ENCODE measurements at places on chromosomes 2 and 18.

DNA sequence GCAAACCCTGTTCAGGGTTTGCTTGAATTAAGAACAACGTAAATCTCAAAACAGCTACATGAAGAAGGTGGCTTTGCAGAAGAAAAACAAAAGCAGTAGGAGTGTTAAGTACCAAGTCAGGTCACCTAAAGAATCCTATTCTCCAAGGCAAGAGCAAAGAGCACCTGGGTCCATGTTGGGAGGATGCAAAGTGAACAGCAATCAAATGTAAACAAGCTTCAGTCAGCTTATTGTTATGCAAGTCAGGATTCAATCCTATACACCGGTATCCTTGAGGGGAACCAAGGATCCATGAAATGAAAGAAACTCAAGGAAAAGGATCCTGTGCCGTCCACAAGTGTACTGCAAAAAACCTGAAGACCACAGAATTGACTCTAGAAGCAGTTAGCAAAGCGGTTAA lies 261.0 kb upstream of the DDX18 start:
- DNase-seq: no peak

DNA sequence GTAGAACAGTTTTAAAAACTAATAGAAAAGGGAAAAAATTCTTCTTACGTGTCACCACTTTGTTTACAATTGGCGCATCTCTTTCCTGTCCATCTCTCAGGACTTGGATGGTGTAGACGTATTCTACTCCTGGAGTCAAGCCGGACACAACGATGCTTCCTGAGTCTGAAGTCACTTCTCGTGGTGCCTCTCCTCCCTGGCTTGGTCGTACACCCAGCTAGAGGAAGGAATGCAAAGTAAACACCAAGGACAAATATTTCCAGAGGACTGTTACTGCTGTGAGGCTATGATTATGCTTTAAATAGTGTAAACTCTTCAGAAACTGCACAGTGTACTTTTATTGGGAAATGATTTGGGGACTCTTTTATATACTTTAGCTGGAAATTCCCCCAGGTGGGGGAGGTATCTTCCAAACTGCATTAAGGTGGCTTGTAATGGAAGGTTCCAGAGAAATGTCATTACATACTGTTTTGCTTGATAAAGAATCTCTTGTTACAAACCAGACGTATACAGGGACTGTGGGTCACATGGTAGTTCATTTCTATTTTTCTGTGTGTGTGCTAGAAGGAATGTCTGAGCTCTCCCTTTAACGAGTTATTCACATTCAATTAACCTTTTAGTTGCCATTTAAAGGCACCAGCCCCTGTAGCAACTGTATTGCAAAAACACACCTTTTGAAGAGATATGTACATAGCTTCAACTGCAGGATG lies 38.1 kb downstream of the FN1 start:
- no peak for DNase-seq

DNA sequence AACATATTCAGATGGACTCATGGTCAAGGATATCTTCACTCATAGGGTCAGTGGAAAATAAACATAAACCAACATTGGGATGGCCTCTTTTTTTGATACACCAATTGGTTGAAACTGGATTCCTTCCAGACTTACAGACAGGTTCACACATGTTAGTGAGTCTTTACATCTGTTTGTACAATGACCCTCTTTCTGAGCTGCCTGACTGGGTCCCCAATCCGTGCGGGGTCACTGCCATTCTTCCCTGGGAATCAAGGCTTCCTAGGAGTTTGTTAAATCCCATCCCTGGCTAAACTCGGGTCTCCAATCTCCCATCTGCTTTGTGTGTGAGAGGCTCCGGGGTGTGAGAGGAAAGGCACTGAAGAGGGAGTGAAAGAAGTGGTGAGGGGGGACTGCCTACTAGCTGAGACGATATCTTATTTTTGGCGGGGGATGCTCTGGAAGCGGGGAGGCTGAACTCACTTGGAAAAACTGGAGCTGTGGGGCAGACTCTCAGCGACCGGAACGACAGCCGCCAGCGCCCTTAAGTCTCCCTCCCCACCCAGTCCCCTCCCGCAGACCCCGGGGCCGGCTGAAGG lies 487 bp downstream of the STARD6 start:
- DNase-seq: no peak

DNA sequence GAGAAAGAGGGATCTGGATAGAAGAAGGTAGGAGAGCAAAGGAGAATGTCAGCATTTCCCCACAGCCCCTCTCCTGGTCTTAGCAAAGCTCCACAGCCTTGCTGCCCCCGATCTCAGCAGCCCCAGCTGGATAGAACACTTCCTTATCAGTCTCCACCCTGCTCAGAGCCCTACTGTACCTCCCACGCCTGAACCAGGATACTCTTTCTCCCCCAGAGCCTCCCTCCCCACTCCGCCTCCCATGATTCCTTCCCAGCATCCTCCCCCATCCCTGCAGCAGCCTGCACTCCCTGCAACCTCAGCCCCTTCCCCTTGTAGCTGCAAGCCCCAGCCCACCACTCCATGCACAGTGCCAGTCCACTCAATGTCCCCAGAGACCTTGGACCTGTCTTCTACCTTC lies 25.8 kb downstream of the PLB1 start:
- DNase-seq: no peak

GRCh38 chr2:109284826-109285225 lies 155.8 kb downstream of the SH3RF3 start:
- DNase-seq: peak; percentile 8

DNA sequence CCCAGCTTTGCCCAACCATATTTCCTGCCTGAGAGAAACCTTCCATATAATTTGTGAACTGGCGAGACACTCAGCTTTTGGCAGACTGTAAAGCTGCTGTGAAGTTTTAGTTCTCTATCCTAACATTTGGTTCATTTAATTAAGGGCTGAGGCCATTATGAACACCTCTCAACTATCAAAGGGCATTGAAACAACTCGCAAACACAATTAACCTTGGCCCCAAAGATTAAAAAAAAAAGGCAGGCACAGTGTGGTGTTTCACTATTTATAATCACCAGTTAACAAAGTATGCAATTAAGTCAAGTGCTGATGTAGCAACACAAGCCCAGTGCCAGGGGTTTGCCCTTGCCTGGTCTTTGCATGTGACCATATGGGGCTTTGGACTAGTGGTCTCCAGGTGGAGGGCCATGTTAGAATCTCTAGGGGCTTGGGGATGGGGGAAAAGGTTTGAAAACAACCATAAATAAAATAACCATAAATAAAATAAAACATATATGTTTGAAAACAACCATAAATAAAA lies 297.6 kb upstream of the SKOR2 start:
- peak; percentile 16 for DNase-seq

DNA sequence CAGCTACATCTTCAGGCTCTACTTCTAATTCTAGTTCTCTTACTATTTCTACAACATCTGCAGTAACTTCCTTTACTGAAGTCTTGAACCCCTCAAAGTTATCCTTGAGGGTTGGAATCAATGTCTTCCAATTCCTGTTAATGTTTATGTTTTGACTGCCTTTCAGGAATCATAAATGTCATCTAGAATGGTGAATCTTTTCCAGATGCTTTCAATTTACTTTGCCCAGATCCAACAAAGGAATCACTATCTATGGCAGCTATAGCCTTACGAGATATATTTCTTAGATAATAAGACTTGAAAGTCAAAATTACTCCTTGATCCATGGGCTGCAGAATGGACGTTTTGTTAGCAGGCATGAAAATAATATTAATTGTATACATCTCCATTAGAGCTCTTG lies 123.9 kb downstream of the PDE1A start:
- no peak for DNase-seq

DNA sequence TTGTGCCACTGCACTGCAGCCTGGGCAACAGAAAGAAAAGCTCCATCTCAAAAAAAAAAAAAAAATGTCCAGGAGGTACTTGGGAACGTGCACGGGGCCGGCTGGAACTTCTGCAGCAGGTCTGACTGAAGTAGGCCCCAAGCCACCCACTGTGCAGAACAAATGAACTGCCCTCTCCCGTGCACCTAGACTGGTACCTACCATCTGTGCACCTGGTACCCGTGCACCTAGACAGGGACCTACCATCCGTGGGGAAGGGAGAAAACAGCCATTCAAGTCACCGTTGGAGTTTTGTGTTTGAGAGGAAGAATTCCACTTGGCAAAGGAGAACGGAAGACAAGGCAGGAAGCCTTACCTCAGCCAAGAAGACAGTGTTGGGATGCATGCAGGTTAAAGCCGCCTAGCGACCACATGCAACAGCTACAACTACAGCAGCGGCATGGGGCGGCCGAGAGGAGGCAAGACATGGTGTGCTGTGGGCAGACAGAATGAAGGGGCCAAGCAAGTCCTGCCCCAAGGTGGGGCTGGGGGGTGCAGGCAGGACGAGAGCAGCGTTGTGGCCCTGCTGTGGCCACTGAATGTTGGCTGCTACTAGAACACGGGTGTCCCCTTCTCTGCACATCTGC lies 16.1 kb downstream of the ST3GAL5 start:
- no peak for DNase-seq

- DNase-seq: no peak
These were observed 201.2 kb downstream of the MYCN start for GRCh38 chr2:16141641-16141921.
